Kidney epithelial cell (primary cell): ENCODE measurements at places on chromosomes 4 and X.
A peak's percentile ranks its signal among the peaks of the same experiment; 100 is the strongest.

DNA sequence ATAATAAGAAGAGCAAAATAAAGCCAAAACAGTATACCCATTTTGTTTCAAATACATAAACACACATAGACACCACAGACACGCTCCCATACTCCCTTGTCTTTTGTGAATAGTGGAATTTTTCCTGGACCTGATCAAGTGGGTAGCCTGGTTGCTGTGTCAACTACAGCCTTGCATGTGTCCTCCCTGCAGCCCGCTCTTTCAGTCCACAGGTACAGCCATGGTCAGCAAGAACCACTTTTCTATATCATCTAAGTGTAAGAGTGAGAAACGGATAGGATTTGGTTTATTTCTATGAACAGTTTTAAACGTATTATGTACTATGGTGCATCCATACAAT lies 9.8 kb downstream of the PWWP3B start:
- no peak for DNase-seq

- DNase-seq: no peak
Measured at GRCh38 chr4:153111426-153112040, 92.7 kb upstream of the TRIM2 start.

GRCh38 chr4:70522626-70523025 lies 4.3 kb downstream of the AMTN start:
- DNase-seq: no peak

DNA sequence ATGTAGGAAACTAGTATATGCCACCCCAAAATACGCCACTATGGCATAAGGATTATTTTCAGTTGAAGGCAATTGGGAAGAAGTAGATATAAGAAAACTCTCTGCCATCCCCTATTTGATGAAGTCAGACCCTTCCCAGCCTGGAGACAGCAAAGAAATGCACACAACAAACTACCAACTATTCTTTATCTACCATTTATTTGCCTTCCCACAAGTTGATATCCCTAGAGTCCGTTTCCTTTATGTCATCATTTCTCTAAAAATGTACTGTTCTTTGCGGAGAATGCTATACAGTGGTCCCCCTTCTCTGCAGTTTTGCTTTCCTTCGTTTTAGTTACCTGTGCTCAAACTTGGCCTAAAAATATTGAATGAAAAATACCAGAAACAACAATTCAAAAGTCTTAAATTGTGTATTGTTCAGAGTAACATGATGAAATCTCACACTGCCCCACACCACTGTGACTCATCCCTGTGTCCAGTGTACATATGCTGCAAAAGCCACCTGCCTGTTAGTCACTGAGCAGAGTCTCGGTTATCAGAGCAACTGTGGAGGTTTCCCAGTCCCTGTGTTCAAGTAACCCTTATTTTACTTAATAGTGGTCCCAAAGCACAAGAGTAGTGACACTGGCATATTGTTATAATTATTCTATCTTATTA lies 152.3 kb downstream of the WDFY3 start:
- DNase-seq: peak; percentile 85

DNA sequence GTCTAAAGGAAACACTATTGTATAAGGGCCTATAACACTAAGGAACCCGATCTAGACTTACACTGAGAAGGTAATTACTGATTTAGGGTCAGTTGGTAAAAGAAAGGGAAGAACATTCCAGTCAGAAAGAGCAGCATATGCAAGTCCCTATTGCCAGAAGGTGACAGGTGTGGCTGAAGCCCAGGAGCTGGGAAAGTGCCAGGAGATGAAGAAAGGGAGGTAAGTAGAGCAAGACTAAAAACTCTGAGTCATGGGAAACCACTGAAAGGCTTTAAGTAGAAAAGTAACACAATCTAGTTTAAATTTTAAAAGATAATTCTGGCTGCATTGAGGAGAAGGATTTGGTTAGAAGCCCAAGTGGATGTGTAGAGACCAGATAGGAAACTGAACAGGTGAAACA lies 77.7 kb upstream of the INTU start:
- DNase-seq: peak; percentile 53

DNA sequence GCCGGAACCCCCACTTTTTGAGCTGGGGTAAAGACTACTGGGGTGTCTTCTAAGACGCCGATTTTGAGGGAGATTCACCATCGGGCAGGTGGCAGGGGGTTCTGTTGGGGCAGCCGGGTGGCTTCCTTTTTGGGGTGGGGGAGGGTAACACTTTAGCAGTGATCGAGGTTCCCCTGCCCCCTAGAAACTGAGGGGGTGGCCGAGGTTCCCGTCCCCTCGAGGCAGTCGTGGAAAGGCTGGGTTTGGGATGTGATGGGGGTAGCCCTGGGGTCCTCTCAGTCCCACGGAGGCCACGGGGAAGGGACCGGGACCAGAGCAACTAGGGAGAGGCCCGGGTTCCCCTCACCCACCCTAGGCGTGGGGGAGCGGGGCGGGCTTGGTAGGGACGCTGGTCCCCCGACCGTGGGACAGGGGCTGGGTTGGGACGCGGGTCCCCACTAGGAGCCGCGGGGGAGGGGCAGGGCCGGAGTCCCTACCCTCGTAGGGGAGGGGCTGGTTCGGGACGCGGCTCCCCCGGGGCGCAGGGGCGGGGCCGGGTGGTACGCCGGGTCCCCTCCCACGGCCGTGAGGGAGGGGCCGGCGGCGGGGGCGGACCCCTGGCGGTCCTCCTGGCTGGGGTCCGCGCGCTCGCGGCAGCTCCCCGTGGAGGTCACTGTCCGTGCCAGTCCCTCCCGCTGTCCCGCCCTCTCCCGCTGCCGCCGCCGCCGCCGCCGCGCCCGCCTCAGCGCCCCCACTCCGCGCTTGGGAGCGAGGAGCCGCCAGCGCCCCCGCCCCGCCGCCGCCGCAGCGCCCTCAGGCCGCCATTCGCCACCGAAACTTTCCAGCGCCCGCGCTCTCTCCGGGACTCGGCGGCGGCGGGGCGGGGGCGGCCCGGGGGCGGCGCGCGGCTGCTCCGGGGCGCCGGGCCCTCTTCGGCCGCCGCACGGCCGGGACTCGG lies at the start of gene TBL1X:
TBL1X (plus strand) TSS at position 624 of the 937 bp plus-strand sequence. CDS start 188,529 bp downstream, outside the sequence.
- no peak for DNase-seq

DNA sequence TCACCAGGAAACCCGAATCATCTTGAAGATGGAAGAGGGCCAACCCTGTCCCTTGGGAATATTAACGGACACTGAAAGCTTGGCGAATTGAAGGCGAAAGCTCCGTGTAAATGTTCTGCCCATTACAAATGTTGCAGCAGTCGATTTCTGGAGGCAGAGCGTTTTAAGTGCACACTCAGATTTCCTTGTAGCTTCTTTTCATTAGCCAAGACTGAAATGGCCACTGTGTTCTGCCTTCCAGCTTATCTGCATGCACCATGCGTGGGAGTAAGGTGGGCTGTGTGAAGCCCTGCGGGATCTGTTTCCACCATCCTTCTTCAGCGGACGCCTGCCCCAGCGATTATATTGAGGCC lies 1.3 kb downstream of the SMIM20 start:
- DNase-seq: no peak

DNA sequence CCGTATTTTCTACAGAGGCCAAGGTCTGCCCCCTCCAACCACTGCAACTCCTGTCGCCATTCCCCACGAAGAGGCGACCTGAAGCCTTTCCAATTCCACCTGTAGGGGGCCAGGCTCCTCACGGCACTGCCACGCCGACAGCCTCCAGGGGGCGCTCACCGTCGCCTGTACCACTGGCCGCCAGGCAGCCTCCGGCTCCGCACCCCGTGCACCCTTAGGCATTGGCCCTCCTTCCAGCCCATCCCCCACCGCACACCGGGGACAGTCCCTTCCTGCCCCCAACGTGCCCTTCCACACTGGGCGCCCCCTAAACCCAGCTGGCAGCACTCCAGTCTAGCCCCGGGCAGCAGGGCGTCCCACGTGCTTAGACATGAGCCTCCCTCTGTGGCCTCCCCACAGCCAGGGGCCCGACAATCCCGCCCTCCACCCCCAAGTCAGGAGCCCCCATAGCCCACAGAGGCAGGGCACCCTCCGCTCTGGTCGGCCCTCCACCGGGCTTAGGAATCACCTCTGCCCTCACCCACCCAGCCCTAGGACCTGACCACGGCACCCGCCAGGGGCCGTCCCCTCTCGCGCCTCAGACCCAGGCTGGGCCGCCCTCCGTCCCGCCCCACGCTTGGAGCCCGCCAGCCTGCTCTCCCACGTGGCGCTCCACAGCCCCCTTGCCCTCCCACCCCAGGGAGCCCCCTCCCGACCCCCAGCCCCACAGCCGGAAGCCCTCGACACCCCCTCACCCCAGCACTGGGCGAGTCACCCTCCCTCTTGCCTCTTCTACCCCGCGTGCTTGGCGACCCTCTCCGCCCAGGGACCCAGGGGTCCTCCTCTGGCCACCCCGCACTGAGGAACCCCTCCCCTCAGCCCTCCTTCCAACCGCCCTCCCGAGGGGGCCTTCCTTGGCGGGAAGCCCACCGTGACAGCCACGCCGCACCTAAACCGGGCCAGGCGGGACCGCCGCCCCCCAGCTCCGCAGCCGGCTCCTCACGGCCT lies 711 bp downstream of the PNMA6E start:
- DNase-seq: no peak

DNA sequence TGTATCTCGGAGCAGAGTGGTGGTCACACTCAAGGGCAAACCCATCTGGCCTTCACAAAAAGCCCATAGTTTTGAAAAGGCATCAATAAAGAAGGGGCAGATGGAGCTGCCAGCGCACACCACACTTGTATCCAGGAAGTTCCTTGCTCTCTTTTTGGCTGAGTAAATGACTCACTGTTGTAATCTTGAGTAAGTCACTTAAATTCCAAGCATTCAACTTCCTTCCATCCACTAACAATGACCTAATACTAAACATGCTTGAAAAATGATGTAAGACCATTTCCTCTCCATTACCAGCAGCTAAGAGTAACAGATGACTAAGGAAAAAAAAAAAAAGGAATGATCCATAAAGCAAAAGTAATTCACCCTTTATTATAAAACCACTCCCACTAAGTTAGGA lies 32.4 kb upstream of the MYOZ2 start:
- DNase-seq: peak; percentile 99

DNA sequence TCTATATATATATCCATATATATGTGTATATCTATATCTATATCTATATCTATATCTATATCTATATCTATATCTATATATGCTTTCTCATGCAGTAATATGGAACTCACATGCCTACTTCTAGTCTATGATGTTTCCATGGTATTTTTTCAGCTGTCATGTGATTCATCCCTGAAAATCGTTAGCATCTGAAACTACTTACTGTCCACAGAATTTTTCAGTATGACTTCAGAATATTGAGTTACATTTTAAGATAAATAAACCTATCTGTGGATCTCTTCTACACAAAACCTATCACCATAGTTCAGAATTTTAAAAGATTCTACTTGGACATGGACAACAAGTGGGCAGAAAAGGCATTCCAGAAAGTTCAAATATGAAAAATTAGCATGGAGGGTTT lies 855.1 kb upstream of the INTU start:
- DNase-seq: no peak

GRCh38 chrX:49947781-49948180 lies 25.4 kb downstream of the CLCN5 start:
- no peak for DNase-seq

DNA sequence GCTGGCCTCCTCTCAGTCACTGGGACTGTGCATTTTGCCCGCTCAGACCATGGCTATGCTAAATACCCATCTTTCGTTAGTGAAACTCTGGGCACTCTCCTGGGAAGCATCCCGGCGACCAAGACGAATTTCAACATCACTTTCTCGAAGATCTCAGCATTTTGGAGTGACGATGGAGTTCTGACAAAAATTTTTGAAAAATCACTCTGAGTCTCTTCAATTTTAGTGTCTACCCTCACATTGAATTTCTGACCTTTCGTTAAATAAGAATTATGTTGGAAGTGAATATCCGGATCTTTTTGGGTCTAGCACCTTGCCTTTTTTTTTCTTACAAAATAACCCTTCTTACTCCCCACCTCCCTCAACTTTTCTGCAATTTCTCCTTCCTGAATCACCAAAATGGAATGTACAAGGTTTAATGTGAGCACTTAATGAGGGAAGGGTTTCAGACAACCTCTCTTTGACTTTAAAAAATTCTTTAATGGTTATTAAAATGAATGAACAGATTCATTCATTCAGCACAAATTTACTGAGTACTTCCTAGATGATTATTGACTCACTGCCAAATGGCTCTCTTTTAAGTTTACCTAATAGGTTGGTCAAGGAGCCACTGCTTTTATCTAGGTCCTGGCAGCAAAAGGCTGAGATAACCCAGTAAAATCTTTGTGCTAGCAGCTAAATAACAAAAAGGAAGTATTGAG lies 746 bp upstream of the AADAT start:
- DNase-seq: no peak

DNA sequence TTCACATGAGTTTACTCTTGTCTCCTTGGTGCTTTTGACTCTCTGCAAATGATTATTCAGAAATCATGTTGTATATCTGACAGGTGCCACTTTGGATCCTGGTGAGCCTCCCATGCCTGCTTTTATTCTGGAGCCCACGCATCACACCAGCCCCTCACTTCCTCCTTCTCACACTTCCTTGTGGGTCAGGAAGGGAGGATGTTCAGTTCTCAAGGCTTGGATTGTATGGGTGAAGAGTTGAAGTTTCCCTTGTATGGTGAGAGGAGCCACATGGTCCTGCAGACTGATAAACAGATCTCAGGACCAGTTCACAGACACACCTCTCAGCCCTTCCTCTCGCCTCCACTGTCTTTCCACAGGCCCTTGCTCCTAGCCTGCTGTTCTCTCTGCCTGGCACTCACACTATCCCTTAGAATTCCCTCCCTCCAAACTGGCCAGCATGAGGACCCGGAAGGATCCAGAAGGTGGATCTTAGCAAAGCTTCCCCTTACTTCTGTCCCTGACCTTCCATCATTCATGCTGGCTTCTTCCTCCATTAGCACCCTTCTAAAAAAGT lies 92.1 kb downstream of the STK32B start:
- DNase-seq: no peak

DNA sequence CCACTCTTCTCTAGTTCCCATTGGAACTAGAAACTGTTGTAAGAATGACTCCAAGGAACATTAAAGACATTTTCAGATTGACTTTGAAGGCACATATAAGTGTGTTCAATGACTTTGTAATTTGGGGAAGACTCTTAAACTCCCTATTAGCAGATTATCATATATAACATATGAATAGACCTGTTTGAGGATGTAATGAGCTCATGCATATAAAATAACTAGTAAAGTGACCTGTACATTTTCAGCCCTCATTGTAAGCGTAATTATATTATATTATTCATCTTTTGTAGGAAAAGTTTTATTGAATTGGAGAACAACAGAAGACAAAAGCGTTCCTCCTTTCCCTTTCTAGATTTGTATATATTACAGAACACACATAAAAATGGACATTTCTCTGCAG lies 455.1 kb downstream of the IL1RAPL1 start:
- DNase-seq: no peak

DNA sequence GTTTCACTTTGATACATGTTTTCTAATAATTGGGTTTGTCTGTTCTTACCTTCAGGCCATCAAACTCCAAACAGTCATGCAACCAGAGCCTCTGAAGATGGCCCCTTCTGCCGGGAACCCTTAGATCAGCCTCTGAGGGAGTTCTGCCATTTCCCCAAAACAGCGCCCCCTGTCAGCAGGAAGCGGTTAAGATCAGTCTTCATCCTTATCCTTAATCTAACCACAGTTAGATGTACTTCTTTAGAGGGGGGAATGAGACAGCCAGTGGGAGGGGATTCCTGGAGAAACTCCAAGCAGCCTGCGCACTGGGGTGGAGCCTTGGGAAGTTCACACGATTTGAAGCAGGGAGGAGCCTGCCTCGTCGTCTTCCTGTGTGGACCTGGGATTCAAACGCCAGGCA lies 185.4 kb downstream of the INPP4B start:
- DNase-seq: no peak

GRCh38 chr4:120156120-120156718 lies 89.6 kb upstream of the MAD2L1 start:
- DNase-seq: peak; percentile 56
